ENCODE measurements at places on chromosomes 7 and 10.

DNA sequence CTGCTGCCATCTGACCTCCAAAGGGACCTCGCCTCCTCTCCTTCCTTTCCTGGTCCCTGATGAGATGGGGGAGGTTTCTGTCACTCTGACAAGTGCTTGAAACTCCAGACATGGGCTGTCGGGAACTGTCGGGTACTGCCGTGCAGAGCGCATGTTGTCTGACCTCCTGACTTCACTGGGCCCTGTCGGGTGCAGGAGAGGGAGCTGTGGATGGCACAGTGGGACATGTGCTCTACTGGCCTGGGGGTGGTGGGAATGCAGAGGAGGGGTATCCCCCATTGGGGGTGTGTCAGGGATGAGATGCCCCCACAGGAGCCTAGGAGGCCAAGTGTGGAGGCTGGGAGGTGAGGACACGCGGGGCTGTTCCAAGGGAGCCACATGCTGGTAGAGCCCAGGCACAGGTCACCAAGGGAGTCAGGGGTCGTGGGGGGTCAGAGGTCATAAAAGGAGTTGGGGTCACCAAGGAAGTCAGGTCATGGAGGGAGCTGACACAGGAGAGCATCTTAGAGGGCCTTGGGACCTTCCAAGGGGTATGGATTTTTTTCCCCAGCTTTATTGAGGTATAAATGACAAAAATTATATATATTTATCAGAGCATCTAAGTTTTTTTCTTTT is 30.9 kb downstream of the TMEM120A start:
- DNase-seq, result no peak

GRCh38 chr10:14971867-14972448 is 12.8 kb downstream of the MEIG1 start:
- DNase-seq, result peak; percentile 38

GRCh38 chr7:69115788-69116187 is 482.5 kb upstream of the AUTS2 start:
- DNase-seq, result no peak

DNA sequence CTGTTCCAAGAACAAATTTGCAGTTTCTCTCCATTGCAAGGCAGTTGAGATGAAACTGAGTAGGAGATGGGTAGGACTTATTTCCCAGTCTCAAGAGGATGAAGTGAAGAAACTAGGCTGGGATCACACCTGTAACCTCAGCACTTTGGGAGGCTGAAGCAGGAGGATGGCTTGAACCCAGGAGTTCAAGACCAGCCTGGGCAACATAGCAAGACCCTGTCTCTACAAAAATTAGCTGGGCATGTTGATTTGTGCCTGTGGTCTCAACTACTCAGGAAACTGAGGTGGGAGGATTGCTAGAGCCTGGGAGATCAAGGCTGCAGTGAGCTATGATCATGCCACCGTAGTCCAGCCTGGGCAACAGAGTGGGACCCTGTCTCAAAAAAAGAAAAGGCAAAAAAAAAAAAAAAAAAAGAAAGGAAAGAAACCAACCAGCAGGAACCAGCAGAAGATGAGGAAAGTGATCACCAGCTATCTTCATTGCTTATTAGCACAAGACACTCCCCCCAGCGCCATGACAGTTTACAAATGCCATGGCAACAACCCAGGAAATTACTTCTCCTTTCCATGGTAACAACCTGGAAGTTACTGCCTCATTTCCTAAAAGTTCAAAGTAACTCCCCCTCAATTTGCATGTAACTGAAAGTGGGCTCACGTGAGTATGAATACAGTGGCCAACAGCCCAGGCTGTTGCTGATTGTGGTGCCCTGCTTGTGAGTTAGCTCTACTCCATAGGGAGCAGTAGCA is 18.3 kb upstream of the ST8SIA6 start:
- no peak for DNase-seq

- DNase-seq, result no peak
These were observed 169.1 kb downstream of the LRRN3 start for GRCh38 chr7:111259991-111260390.

GRCh38 chr7:138903186-138903820 is 77.9 kb downstream of the KIAA1549 start:
- peak; percentile 57 for DNase-seq

GRCh38 chr10:3542185-3542611 is 242.8 kb downstream of the KLF6 start:
- no peak for DNase-seq

DNA sequence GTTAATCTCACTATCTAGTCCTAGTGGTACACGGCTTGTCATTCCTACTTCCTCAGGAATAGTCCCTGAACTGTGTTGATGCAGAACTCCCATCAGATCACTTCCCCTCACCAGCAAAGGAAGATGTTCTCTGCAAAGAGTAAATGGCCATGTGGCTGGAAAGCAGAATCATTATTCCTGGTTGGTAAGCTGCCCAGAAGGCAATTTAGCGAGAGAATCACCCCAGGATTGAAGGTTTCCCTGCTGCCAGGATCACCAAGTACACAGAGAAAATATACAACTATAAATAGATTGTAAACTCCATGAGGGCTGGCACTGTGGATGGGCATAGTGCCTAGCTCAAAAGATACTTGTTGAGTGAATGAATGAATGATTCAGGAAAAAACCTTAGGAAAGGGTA is 115.0 kb downstream of the GFRA1 start:
- no peak for DNase-seq

DNA sequence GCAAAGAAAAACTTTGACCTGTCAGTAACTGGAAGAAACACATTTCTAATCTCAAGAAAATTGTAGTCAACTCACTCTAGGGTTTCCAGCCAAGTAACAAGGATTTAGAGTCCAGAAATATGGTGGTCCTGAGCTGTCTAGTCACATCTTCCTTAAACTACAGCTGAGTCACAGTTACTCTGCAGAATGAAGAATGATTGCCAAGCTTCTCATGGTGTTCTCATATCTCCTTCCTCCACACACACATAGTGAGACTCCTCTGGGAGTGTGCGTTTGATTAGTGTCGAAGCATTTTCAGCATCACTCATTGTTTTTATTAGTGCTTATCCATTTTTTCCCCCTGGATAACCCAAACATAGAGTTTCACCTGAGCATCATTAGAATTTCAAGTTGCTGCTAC is 93.1 kb upstream of the CXCL12 start:
- DNase-seq, result no peak

DNA sequence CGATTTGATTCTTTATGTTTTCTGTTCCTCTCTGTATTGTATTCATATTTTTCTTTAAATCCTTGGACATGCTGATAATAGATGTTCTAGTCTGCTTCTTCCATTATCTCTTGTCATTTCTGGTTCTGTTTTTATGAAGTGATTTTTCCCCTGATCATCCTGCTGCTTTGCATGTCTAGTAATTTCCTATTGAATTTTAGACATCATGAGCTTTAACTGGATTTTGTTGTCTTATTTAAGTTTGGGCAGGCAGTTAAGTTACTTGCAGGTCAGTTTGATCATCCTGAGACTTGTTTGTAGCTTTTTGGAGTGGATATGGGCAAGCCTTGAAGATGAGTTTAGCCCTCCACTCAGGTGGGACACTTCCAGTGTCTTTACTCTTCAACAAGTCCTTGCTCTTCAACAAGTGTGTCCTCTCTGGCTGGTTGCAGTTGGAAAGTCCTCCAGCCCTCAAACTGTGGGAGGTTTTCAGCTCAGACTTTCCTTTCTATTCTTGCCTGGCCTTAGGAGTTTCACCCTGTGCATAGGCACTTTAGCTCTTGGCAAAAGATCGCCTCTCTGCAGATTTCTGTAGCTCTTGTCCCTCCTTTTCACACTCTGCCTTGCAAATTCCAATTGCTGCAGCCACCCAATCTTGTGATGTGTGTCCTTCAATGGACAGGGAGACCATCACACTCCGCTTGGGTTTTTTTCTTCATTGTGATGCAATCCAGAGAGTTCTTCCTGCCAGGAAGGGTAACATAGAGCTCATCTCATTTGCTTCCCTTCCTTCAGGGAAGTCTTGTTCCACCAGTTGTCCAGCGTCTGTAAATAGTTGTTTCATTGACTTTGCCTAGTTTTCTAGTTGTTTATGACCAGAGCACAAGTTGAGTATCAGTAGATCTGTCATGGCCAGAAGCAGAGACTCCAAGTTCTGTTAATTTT is 197.2 kb upstream of the SH2B2 start:
- DNase-seq, result no peak

GRCh38 chr7:46099076-46099475 is 178.0 kb upstream of the IGFBP3 start:
- DNase-seq, result no peak

- no peak for DNase-seq
These were observed 54.1 kb upstream of the CYP26C1 start for GRCh38 chr10:93006435-93007039.

DNA sequence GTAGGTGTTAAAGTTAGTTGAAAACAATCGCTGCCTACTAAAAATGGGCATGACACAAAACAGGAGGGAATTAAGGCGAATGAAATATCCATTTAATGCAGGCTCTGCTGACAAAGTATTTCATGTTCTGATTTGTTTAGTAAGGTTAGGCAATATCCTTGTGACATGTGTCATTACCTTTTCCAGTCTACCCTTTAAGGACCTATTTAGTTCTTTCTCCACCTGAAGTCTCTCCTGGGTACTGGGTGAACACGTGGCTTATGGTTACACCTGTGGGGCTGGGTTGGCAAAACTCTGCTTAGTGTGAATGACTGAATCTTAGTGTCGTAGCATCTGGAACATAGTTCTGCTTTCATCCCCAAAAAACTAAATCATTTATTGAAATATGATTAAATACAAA is 313.5 kb downstream of the CCDC3 start:
- DNase-seq, result no peak

DNA sequence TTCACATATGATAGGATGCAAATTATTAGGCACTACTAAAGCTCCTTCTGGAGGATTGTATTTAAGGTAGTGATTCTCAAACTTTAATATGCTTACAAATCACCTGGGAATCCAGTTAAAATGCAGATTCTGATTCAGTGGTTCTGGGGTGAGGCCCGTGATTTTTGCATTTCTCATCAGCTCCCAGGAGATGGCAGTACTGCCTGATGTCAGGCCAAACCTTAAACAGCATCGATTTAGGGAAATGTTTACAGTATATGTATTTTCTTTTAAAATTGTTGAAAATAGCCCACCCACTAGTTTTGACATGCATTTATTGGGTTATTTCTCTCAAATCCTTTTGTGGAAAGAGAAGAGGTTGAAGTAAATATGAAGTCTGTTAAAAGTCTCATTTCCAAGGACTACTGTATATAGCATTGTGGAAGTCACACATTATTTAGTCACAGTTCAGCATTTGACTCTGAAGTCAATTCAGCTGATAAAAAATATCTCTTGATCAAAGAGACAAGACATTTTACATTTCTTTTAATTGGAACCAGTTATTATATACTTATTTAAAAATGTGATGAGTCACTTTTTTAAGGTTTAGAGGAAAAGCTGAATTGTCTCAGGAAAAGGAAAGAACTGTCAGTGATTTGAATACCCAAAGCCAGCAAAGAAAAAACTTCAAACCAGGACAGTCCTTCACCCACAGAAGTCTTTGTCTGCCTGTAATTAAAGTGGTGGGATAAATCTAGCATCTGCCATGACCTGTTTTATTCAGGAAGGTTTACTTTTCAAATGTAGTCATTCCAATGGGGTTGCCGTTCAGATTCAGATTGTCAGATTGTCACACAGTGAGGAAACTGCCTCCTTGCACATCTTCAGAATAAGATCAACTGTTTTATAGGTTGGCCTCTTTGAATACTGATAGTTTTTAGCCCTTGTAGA is 21.1 kb upstream of the HBP1 start:
- DNase-seq, result no peak

DNA sequence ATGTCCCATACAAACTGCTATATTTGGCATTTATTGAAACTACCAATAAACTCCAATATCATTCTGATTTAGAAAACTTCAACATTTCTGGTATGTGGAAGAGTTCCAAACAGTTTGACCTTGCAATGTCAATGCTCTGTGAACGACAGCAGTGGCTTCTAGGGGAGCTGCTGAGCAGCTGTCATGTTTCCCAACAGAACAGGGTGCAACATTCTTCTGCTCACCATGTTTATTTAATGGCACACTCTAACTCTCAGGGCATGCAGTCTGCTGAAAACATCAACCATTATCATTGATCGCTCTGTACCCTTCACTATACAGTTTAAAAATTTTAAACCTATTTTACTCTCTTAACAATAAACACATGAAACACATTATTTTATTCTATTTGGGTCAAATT is 25.9 kb downstream of the LMOD2 start:
- no peak for DNase-seq

GRCh38 chr7:113154117-113154516 is 35.8 kb upstream of the SMIM30 start:
- DNase-seq, result no peak

DNA sequence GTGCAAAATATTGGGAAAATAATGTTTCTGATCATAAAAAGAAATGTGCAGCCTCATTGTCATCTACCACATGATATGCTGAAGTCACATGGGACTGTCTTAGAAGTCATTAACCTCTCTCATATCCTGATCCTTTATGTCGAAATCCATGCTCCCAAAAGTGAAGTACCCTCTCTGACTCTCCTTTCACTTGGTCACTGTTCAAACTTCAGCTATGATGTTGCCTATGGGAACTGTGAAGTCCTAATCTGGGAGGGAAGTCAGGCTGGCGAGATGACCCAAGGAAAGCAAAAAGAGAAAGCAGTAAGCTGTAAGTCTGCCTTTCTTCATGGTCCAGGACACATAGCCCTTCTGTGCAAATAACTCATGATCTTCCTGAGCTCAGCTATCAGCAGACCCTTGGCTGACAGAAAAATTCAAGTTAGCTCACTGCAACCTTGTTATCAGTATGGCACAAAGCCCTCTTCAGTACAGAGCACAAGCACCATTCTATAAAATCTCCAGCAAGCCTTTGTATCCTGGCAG is 29.5 kb downstream of the WASL start:
- no peak for DNase-seq

DNA sequence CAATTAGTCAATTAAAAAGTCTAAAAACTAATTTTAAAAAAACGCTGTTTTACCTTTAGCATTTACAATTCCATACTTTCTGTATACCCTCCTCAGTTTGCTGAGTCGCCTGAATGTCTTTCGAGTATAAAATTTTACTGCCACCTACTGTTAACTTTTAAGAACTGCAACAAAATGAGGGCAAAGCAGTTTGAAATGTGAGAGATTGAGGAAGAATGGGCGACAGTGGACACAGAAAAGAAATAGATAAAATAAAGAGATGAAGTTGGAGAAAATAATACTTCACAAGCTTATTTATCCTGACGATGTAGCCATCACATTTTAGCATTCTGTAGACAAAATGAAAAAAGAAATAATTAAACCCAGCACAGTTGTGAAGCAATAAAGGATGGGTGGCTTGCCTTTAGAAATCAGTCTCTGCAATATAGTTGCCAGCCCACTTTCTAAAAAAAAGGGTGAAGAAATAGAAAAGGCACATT is 110.8 kb upstream of the PTN start:
- no peak for DNase-seq

- no peak for DNase-seq
These were observed 275.3 kb downstream of the NRG3 start for GRCh38 chr10:82150123-82150900.

- DNase-seq, result no peak
These were observed 294.9 kb downstream of the GLRX3 start for GRCh38 chr10:130430852-130431704.

DNA sequence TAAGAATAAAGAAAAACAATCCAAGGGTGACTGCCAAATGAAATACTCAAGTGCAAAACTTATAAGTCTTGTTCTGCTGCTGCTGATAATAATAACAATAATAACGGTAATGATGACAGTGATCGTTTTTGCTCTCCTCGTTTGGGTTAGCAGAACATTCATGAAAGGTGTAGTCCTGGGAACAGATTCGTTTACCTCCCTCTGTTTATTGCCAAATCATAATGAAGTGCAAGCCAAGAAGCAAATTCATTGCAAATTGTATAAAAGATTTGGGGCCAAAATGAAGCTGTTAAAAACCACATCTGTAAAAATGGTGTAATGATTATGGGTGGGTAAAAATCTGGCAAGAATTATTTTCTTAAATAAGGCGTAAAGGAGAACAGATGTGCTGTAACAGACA is 587.2 kb upstream of the MKI67 start:
- DNase-seq, result no peak
